ENCODE measurements at places on chromosomes 7 and 10.

DNA sequence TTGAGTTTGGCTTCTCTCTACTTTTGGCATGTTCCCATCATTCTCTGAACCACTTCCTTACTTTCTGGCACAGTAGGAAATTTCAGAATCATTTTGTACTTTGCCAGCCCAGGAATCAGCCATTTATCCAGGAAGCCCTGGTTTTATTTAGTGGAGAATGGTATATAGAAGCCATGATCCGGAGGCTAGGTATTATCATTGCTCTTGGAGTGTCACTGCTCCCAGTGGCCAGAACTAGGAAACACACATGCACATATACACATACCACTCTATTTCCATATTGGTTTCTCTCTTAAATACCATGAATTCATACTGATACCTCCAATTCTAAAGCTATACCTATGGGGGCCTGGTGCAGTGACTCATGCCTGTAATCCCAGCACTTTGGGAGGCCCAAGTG is 36.3 kb downstream of the SUFU start:
- DNase-seq, result no peak

DNA sequence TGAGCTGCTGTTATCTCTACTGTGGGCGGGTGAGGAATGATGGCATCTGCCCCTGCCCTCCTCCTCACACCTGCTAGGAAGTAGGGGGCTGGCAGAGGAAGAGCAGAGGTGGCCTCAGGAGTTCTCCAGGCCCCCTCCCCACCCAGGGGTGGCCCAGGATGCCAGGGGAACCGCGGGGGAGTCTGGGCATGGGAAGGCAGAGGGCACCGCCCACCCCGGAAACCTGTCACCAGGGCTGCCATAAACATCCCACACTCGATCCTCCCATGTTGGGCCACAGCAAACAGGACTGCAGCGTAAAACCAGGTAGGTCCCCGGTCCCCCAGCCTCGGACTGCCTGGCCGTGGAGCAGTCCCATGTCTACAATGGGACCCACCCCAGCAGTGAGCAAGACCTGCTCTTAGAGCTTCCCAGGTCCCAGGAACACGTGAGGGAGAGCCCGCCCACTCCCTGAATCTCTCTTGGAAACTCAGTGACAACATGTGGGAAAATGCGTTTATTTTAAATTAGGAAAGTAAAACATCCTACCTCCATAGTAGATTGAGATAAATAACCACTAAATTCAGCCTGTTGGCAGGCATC is 23.4 kb downstream of the EBF3 start:
- DNase-seq, result no peak

DNA sequence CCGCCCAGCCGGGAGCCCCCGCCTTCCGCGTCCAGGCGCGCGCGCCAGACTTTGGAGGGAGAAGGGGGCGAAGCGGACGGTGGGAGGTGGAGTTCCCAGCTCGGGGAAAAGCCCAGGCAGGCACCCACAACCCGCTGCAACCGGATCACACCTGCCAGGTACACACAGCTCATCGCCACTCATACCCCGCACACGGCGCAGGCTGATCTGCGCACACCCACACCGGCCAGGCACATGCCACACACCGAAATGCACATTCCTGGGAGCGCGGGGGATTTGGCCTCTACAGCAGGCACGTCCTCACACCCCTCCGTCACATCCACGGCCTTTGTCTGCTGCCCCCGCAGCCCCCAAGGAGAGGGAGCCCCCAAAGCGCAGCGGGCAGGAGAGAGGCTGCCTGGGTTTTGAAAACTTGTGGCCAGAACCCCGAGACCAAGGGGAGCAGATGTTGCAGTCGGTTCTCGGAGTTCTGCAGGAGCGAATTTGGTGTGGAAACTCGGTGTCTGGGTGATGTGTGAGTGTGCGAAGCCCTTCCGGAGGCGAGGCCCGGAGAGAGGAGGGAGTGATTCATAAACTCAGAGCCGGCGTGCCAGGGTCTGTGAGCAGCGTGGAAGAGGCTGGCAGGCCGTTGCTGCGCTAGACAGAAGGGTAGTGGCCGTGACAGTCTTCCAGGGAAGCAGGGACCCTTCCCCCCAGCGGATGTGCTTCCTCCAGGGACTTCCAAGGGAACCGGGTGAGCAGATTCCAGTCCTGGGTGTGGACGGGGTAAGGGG is 734 bp downstream of the CHST3 start:
- DNase-seq, result peak; percentile 66

DNA sequence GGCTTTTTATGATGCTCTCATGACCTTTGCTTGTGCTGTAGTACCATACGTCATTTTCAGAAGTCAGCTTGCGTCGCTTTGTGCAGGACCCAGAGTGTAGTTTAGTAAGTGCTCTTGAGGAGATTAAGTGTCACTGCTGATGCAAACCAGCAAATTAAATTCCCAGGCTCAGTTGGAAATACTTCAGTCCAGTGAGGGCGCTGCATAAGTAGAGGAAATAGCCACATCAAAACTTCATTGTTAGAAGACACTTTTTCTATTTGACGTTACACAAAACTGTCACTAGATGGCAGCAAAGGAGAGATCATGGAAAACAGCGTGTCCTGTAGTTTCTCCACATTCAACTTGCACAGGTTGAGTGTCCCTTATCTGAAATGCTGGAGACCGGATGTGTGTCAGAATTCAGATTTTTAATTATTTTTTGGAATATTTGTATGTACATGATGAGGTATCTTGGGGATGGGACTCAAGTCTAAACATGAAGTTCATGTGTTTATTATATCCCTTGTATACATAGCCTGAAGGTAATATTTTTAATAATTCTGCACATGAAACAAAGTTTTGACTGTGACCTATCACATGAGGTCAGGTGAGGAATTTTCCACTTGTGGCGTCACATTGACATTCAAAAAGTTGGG is 7.9 kb downstream of the ZNF22 start:
- DNase-seq, result peak; percentile 58

DNA sequence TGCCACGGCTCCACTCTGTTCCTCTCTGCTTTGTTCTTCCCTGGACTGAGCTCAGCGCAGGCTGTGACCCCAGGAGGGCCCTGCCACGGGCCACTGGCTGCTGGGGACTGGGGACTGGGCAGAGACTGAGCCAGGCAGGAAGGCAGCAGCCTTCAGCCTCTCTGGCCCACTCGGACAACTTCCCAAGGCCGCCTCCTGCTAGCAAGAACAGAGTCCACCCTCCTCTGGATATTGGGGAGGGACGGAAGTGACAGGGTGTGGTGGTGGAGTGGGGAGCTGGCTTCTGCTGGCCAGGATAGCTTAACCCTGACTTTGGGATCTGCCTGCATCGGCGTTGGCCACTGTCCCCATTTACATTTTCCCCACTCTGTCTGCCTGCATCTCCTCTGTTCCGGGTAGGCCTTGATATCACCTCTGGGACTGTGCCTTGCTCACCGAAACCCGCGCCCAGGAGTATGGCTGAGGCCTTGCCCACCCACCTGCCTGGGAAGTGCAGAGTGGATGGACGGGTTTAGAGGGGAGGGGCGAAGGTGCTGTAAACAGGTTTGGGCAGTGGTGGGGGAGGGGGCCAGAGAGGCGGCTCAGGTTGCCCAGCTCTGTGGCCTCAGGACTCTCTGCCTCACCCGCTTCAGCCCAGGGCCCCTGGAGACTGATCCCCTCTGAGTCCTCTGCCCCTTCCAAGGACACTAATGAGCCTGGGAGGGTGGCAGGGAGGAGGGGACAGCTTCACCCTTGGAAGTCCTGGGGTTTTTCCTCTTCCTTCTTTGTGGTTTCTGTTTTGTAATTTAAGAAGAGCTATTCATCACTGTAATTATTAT is 1.2 kb downstream of the CLDN4 start:
- no peak for DNase-seq

DNA sequence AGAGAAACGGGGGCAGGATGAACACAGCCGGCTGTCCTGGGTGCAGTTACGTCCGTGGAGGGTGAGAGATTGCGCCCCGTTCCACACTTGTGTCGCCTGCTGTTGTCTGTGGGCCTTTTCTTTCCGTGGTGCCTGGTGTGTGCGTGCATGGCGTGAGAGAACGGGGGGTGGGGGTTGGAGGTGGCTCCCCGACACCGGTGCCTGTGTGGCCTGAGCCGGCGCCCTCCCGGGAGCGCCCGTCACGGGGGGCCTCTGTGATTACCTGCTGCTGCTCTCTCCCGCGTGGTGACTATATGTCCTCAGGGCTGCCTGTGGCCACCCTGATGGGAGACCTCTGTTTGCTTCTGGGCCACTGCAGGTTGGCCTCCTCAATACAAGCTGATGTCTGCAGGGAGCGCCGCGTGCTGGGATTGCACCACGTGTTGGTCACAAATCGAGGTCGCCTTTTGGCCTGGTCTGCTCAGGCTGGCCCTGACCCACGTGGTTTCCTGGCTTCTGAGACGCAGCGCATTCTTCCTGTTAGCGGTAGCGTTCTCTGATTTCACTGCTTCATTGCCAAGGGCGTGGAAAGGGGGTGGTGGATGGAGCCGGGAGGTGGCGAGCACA is 10.9 kb upstream of the AP5Z1 start:
- DNase-seq, result peak; percentile 58

- DNase-seq, result no peak
Measured at GRCh38 chr7:140564643-140565042, 76.0 kb downstream of the DENND2A start.

- no peak for DNase-seq
Measured at GRCh38 chr10:62081341-62082270, 180.1 kb downstream of the ARID5B start.

DNA sequence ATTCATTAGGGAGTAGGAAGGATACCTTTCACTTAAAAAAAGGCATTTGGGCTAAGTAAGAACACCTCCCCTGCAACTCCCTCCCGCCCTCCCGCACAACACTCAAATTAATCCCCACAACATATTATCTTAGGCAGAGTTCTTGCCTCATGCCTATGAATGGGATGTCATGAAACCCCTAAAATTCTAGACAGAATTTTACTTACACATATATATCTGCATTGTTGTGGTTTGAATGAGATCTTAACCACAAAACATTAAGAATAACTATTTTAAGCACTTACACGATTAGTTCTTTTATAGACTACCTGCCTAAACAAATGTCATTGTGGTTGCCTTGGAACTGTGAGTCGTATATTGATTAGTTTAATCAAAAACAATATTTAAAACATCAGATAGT is 4.5 kb upstream of the ITGB1 start:
- DNase-seq, result no peak

- no peak for DNase-seq
Measured at GRCh38 chr7:608954-609353, 89.3 kb upstream of the PDGFA start.

DNA sequence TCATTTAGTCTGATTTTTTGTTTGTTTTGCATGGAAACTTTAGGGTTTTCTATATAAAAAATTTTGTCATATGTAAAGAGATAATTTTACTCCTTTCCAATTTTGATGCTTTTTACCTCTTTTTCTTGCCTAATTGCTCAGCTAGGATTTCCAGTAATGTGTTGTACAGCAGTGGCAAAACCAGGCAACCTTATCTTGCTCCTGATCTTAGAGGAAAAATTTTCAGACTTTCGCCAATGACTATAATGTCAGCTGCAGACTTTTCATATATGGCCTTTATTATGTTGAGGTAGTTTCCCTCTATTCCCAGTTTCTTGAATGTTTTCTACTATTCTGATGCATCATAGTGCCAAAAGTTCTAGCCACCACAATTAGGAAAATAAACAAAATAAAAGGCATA is 126.3 kb downstream of the ALOX5 start:
- DNase-seq, result no peak
